Pulmonary artery endothelial cell (primary cell): ENCODE measurements at places on chromosomes 3 and 15. TPM values are rescaled to one million over a fixed set of nuclear protein-coding genes. Genes with fewer than 3 reads are reported as not detected.

- DNase-seq = no peak
These were observed 937.9 kb downstream of the TUSC7 start for GRCh38 chr3:117647435-117647834.

Gene GOLGA6B
- not detected in 2 replicates for total RNA-seq

Gene MORC1
- total RNA-seq = not detected in 2 replicates

Gene CD200R1
- not detected in 2 replicates for total RNA-seq

DNA sequence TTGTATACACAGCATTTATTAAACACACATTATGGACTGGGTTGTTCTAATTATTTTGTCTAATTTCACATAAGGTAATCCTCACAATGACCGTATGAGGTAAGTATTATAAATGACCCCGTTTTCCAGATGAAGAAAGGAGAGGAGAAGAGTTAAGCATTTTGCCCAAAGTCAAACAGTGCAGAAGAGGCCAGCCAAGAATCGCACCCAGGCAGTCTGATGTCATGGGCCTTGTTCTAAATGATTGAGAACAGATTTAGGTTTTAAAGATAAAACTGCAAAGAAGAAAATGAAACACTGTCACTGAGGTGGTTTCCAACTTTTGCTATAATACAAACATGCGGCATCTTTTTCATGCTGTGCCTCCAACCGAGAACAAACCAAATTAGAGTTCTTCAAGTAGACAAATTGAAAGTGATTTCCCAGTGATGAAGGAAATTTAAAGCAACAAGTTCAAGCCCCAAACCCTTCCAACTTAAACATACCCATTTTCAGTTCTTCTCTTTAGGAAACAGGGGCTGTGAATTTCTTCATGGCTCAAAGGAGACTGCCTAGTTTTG, 155.3 kb downstream of the THRB start:
- no peak for DNase-seq

DNA sequence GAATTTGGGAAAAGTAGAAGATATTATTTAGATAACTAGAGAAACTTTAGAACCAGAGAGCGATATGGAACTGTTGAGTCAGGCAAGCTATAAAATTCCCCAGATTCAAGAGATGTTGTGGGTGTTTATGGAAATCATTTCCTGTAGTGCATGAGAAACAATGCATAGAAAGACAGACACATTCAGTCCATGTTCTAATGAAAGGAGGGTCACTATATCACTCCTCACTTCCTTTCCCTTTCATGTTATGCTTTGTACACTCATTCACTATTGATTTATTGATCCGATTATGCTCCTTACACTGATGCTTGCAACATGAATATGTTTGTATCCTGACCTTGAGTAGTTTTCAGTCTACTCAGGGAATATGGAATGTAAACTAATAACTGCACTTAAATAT, 1459.9 kb upstream of the ALCAM start:
- DNase-seq = no peak

DNA sequence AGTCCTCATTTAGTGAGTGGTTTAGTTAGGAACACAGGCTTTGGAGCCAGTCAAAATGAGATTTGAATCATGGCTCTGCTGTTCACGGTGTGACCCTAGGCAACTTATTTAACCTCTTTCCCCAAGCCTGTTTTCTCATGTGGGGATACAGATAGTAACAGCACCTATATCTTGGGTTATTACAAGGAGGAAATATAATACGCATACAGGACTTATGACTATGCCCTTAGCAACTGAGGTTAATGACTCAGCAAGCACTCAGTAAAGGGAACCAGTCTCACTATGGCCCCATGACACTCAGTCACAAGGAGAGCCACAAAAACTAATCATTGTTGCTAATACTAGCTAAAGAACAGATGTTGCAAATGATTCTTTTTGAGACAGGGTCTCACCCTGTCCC, 45.9 kb downstream of the SUMF1 start:
- DNase-seq = no peak

DNA sequence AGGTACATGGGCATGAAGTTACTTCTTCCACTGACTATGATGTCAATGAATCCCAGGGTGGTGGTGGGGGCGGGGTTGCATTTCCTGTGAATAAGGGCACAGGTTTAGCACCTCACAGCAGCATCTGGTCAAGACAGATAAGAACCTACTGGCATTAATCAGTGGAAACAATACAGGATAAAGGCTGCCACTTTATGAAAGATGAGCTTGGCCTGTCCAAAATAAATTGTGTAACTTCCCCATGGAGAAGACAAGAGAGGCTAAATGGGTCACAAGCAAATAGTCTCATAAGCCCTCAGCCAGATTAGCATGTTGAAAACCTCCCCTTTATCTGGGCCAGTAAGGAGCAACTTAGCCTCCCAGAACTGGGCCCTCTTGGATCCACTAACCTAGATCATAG, 27.4 kb upstream of the PLSCR2 start:
- no peak for DNase-seq

DNA sequence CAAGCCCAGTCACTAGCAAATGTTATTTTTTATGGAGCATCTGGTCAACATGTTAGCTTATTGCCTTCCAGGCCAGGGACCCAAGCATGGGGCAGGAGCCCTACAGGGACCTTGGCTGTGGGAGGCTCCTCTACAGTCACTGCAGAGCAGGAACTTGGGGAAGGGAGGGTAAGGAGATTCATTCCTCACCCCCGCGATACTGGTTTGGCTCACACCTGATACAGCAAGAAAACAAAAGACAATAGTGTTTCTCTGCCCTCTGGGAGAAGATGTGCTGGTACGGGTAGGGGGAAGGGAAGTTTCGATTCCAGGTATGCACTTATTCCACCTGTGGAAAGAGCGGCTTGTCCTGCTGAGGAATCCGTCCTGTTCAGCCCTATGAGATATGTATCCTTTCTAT, 77.6 kb downstream of the SLC12A8 start:
- DNase-seq = no peak

Gene SLCO3A1
- total RNA-seq = 1.9 and 2.3 TPM in 2 replicates

GRCh38 chr3:186529201-186529999, 14.8 kb downstream of the CRYGS start:
- no peak for DNase-seq

Gene GOLGA8M
- 0.07 and 0.35 TPM in 2 replicates for total RNA-seq

DNA sequence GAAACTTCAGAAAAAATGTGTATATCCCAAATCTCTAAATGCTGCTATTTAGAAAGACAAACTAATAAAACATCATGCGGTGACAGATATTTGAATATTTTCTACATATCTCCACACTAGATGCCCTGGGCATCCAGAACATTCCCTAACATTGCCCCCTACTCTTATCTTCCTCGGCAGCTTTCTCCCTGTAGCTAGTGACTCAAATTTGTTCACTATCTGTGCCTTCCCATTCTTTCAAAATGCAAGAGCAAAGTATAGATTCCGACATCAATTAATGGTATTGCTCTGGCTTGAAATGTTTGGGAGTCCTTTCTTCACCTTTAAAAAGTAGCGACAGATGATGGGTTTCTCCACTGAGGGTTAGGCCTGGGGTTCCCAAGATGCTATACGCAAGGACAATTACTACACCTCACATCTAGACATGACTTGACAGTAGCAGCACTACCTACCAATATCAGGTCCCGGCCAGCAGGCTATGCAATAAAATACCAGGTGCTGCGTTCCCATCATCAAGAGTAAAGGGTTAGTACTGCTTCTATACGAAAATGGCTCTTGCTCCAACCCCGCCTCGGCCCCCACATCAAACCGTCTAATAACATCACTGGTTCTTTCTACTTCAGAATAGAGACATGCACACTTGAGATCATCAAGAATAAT, 631 bp downstream of the UBR1 start:
- DNase-seq = no peak

Gene SERINC4
- not detected in 2 replicates for total RNA-seq

DNA sequence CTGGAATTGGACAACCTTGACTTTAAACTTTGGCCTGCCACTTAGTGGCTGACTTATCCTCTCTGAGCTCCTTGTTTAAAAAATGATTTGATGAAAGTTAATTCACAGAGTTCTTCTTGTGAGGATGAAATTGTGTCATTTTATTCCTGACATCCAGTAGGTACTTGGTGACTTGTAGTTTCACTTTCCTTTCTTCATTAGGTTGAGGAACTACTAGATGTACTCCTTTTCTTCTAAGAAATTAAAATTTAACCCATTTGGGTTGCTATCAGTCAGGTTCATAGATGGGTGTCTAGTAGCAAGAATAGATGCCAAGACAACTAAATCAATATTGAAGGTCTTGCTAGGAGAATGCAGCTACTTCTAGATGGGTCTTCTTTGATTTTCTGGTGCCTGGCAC, 5.2 kb downstream of the NR1D2 start:
- DNase-seq = no peak

Gene NR2E3
- total RNA-seq = 0.11 TPM in 1 of 2 replicates, not detected in the other

Gene ZBTB11
- total RNA-seq = 18.4 and 29.8 TPM in 2 replicates

DNA sequence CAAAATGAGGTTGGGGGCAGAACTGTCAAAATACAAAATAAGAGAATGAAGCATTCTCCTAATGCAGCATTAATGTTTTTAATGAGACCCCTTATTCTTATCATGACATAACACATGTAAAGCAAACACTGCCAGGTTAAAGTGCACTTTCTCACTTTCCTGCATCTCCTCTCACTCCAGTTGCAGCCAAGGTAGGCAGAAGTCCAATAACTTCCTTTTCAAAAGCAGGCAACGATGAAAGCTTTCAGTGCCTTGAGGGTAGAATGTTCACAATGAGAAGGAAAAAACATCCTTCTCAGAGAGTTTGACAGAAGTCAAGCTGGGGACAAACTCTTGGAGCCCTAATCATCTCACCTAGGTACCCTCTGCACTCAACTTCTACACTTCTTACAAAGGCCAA, 59.5 kb downstream of the FAIM start:
- DNase-seq = peak; percentile 13

DNA sequence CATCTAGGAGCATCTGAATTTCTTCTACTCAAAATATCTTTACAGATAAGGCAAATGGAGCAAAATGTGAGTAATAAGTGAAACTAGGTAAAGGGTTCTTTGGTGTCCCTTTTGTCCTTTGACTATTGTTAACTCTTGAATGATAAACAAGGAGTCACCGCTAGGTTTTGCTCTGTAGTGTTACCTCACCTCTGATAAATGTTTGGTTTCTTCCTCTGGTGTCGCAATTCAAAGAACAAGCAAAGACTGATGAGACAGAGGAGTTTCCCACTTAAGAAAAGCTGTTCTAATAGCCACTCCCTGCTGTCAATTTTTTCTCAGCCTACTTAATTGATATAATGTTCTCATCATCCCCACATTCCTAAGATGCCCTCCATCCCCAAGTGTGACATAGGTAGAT, 925.9 kb downstream of the IGSF11 start:
- no peak for DNase-seq

GRCh38 chr15:58678683-58679082, 70.8 kb downstream of the ADAM10 start:
- DNase-seq = peak; percentile 15

- no peak for DNase-seq
These were observed 65.7 kb downstream of the SLC12A8 start for GRCh38 chr3:125146626-125147490.

- peak; percentile 8 for DNase-seq
These were observed 218.8 kb downstream of the UBE2E2 start for GRCh38 chr3:23421811-23422516.

- DNase-seq = no peak
These were observed 195.7 kb upstream of the SETMAR start for GRCh38 chr3:4107430-4107829.

- no peak for DNase-seq
These were observed 90.9 kb downstream of the RAP2B start for GRCh38 chr3:153252963-153253362.

DNA sequence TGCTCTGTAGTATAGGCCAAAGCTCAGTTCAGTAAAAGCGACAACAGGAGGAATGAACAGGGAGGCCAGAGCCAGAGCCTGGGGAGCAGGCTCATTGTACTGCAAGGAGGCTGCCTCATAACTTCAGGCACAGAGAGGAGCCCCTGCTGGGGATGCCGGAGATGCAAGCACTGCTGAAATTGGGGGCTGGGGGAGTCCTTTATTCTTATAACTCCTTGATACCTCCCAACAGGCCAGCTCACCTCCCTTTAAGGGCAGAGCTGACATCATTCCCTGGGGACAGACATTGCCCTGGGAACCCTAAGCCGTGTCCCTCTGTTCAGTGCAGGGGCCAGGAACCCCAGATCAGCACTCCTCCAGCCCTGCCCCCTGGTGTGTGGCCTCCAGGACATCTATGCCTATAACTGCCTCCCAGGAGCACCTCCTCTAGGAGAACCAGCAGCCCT, 83.8 kb upstream of the MRPS22 start:
- no peak for DNase-seq

GRCh38 chr15:90071220-90071807, 31.0 kb downstream of the IDH2 start:
- peak; percentile 72 for DNase-seq

GRCh38 chr15:64895285-64896065, 16.2 kb upstream of the ANKDD1A start:
- DNase-seq = no peak

Gene TUSC7
- not detected in 2 replicates for total RNA-seq

DNA sequence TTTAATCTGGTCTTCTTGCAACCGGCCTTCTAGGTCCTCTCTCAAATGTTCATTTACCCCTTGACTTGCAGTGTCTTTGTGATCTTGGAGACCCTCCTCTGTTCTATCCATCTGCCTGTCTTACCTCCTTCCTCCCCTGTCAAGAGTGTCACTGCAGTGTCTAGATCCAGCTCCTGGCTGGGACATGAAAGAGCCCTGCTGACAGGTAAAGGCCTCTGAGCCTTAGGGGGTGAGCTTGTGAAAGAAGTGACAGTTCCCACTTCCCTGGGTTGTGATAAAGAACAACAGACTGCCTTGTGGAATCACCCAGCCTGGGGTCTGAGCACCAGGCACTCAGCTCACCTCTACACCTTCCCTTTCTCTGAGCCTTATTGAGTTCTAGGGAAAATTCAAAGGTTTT, 68.0 kb downstream of the CDC25A start:
- DNase-seq = no peak

GRCh38 chr3:183151086-183151485, 11.4 kb downstream of the LAMP3 start:
- no peak for DNase-seq
